ENCODE measurements at places on chromosomes 2 and 18. TPM values are rescaled to one million over a fixed set of nuclear protein-coding genes. Genes with fewer than 3 reads are reported as not detected.

The COL4A3 gene
- 0.48 TPM for total RNA-seq

The DNAJC5G gene
- not detected for total RNA-seq

The EVA1A gene
- total RNA-seq: 50.7 TPM

The PIK3C3 gene
- 29.7 TPM for total RNA-seq
